ENCODE measurements at places on chromosomes 7 and 10. TPM values are rescaled to one million over a fixed set of nuclear protein-coding genes. Genes with fewer than 3 reads are reported as not detected.

Gene DYNC1I1
- 2.5 TPM for total RNA-seq

Gene PAX4
- not detected for total RNA-seq

Gene MNX1
- 0.09 TPM for total RNA-seq

Gene SFTPD
- total RNA-seq = 0.47 TPM

Gene IL2RA
- 5.6 TPM for total RNA-seq

Gene HOXA1
- total RNA-seq = 0.28 TPM

Gene CUBN
- total RNA-seq = 1.7 TPM

Gene RAB11FIP2
- total RNA-seq = 17.7 TPM

Gene IKZF1
- total RNA-seq = 124 TPM

Gene ARHGEF35
- 1.3 TPM for total RNA-seq

Gene HDAC9
- total RNA-seq = 12.2 TPM

Gene RBM20
- total RNA-seq = 1.6 TPM

Gene MLXIPL
- total RNA-seq = 0.05 TPM

Gene DDX21
- total RNA-seq = 61.0 TPM

Gene MSMB
- total RNA-seq = 1.1 TPM

Gene CALCR
- 0.05 TPM for total RNA-seq

Gene ACBD7
- 11.9 TPM for total RNA-seq

Gene PRF1
- total RNA-seq = 9.1 TPM

Gene GJD4
- total RNA-seq = 0.09 TPM

Gene FRMPD2
- total RNA-seq = 0.38 TPM

Gene CAV2
- total RNA-seq = 6.0 TPM

Gene CUZD1
- total RNA-seq = 1.1 TPM

Gene MCM10
- 15.7 TPM for total RNA-seq

Gene KCNH2
- 2.3 TPM for total RNA-seq

Gene SCIN
- total RNA-seq = 0.33 TPM

Gene LRRC4
- total RNA-seq = 1.6 TPM

Gene ADCY1
- 0.38 TPM for total RNA-seq

Gene TAC1
- total RNA-seq = 0.61 TPM

Gene TRPV5
- total RNA-seq = 0.05 TPM

Gene FGFR2
- total RNA-seq = 13.3 TPM

Gene WEE2
- total RNA-seq = 0.05 TPM

Gene AGBL3
- 1.9 TPM for total RNA-seq

Gene LBX1
- not detected for total RNA-seq

Gene ZNF365
- 0.19 TPM for total RNA-seq

Gene ARMC3
- 0.09 TPM for total RNA-seq

Gene EGR2
- total RNA-seq = 6.6 TPM

Gene DNTT
- total RNA-seq = 38.7 TPM

Gene ITGB8
- total RNA-seq = 2.3 TPM

Gene SLC26A3
- total RNA-seq = 0.09 TPM

Gene LRRC17
- total RNA-seq = 27.8 TPM

Gene CALML5
- total RNA-seq = 32.6 TPM

Gene WNT8B
- 0.14 TPM for total RNA-seq

Gene KCND2
- 0.19 TPM for total RNA-seq

Gene RARRES2
- total RNA-seq = 6.5 TPM

Gene HTR7
- total RNA-seq = 0.14 TPM

Gene UCN3
- 0.19 TPM for total RNA-seq

Gene FAM25A
- 0.47 TPM for total RNA-seq
